ENCODE measurements at places on chromosomes 5 and 9.

- DNase-seq, result no peak
Measured at GRCh38 chr5:11906497-11906896, 2.3 kb upstream of the CTNND2 start.

DNA sequence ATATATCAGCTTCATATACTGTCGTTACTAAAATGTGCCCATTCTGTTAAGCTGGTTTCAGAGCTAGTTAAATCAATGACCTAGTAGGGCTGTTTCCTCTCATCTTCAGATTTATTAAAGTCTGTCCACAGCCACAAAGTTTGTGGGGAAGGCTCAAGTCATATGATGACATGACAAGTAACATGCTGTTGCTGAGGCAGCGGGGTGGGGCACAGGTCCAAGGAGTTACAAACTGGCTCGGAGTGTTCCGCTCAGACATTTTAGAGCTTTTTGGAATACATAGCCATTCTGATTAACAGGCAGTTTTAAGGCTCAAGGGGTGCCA is 2.7 kb upstream of the ANP32B start:
- DNase-seq, result no peak

- no peak for DNase-seq
Measured at GRCh38 chr5:19565466-19565865, 422.5 kb downstream of the CDH18 start.

GRCh38 chr5:124461941-124462340 is 284.5 kb downstream of the ZNF608 start:
- DNase-seq, result no peak

GRCh38 chr5:144198386-144198785 is 27.7 kb downstream of the KCTD16 start:
- DNase-seq, result no peak
